ENCODE measurements at places on chromosomes 13 and 19. TPM values are rescaled to one million over a fixed set of nuclear protein-coding genes. Genes with fewer than 3 reads are reported as not detected.

DNA sequence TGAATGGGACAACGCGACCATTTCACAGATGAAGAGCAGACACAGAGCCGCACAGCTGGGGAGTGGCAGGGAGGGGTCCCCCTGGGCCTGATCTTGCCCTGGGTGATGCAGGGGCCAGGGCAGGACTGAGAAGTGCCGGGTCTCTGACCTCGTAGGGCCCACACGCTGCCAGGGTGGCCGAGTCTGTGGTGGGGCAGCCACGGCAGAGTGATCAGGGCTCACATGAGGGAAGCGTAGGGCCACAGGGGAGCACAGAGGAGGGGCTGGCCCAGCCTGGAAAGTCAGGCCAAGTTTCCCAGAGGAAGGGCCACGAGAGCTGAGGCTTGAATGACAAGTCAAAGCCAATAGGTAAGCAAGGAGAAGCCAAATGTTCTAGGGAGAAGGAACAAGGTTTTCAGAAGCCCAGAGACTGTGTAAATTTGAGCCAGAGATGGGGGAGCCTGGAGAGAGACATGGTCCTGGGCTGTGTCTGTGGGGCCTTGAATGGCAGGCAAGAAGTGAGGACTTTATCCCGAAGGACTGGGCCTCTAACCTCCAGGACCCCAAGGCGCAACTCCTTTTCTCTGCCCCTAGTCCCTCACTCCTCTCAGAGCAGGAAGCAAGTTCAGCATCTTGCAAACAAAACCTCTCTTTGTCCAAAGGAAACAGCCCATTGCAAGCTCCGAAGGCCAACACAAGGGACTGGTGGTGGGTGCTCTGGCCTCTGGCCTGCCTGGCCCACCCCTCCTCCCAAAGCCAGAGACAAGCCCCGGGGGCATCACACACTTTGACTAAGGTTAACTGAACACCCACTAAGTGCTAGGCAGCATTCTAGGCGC lies 31.7 kb upstream of the FXYD3 start:
- no peak for DNase-seq

DNA sequence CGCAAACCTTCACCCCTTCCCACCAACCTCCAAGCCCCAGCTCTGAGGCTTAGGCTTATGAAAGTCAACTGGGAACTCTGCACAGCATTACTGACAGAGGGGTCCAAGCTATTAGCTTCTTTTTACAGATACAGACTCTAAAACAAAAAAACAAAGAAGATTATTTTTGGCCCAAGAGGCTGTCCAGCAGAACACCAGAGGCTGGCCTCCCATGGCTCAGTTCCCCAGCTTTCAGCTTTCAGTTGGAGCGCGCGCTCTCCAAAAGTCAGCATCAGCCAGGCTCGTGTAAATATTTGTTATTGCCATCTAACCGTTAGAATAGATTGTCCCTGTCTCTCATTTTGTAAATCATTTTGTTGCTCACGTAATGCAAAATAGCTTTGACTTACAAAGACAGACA lies 58.4 kb downstream of the ZIC5 start:
- no peak for DNase-seq

- DNase-seq, result peak; percentile 29
Observed at GRCh38 chr13:45879666-45880065, 28.1 kb upstream of the SIAH3 start.

Gene C19orf33
- total RNA-seq, result 0.57 TPM

GRCh38 chr13:74253161-74253560 lies 119.0 kb upstream of the KLF12 start:
- no peak for DNase-seq

DNA sequence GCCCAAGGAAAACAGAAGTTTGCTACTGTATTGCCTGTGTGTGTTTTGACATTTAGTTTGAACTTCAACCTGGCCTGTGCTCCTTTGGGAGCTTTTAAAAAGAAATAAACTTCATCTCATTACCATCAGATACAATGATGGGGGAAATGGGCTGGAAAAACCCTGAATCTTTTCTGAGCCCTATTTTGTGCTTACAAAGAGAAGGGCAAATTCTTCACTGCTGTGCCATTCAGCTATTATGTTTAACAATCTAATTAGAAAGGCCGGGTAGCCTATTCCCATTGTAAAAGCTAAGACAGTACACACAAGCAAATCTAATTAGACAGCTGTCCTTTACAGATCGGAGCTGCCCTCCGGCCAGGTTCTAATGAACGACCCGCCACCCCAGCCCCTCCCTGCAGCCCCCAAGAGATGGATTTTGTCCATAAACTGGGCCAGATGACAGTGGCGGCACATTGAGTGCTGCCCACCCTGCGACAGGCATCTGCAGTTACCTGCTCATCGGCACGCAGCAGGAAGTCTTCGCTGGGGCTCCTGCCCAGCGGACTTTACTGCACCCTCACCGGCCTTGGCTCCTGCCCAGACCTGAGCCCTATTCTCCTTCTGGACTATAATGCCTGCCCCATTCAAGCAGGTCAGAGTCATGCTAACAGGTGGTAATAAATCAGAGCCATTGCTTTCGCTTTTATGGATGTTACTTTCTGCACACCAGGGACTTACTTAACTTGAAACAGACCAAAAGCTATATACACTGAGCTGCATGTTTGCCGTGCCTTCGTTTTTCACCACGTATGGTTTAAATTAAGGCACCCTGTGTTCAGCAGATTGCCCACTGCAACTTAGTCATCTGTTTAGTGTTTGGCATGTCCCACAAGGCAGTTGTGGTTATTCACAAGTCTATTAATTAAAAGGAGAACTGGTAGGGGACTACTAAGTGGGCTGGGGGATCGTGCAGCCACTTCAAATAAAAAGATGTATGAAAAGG lies 549.6 kb downstream of the FGF9 start:
- no peak for DNase-seq

- DNase-seq, result no peak
Observed at GRCh38 chr19:17074634-17075034, 618 bp downstream of the HAUS8 start.

GRCh38 chr13:44074611-44075010 lies 194.9 kb downstream of the LACC1 start:
- DNase-seq, result no peak

DNA sequence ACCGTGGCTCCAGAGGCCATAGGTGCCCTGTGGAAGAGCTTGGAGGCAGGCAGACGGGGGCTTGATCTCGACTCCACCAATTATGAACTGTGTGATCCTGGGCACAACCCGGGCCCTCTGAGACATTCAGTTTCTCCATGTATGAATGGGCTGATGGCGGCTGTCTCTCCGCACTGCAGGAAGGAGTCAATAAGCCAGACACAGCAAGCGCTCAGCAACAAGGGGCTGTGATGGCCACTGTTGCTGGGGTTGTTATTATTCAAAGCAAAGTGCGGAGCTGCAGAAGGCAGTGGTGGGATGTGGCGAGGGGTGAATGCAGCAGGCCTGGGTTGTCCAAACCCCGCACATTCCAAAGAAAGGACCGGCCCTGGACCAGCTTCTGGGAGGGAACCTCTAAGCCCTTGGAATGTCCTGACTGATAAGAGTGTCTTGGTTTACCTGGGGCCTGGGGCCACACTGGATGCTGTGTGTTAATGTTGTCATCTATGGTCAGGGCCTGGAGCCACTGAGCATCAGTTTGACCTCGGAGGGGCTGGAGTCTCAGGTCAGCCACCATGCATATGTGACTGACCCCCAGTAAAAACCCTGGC lies 8.3 kb downstream of the TMEM143 start:
- DNase-seq, result no peak

GRCh38 chr13:77333594-77333993 lies 6.7 kb upstream of the MYCBP2 start:
- DNase-seq, result no peak

Gene ATP8B3
- total RNA-seq, result 1.9 TPM

DNA sequence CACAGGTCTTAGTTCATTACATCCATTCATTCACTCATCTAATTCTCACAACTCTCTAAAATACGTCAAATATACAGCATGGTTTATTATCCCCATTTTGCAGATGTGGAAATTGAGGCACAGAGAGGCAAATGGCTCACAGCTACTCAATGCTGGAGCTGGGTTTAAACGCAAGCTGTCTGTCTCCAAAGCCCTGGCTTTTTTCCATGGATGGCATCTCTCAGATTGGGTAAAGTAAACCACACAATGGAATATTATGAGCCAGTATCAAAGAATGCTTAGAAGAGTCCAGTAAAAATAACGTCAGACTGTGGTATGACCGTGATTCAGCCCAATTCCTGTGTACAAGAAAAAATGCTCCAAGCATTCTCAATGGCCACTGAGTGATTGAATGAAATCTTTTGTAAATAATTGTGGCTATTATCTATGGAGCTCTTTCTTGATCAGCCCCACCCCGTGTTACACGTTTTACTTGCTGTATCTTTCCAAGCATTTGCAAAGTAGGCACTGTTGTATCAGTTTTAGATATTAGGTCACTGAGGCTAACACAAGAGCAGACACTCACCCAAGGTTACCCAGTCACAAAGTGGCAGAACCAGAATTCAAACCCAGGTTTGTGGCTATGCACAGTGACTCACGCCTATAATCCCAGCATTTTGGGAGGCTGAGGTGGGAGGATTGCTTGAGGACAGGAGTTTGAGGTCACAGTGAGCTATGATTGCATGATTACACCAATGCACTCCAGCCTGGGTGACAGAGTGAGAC lies 5.5 kb upstream of the ACP7 start:
- DNase-seq, result no peak

DNA sequence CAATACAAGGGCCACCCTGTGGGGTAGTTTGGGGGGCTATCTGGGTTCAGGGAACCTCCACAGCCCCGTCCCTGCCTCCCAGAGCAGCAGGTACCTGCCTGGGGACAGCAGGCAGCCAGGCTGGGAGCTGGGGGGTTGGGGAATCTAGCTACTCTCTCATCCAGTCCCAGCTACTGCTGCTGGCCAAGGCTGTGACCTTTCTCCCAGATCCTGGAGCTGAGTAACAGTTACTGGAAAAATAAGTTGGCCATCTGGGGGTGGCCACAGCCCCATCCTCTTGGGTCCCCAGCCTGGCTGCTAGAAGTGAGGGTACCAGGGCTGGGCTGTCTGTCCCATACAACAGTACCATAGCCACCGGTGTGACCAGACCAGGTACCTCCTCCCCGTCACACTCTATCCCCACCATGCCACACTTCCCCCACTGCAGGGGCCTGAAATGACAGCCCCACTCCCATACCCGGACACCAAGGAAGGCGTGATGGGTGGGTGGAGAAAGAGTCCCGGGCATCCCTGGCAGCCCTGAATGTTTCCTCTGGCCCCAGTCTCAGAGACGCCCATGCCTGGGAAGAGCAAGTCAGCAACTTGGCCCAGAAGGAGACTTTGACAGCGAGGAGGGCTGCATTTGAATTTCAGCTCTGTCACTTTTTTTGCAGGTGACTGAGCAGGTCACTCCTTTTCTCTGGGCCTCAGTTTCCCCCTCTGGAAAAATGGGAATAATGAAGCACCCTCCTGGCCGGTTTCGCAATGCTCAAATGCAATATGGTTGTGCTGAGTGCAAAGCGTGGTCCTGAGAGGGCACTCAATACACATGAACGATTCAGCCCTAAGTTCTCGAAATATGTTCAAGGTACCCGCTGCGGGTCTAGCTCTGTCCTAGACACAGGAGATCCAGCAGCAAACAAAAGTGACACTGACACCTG lies 30.7 kb upstream of the NFIC start:
- peak; percentile 81 for DNase-seq
